Natural killer cell treated with Interleukin-12 subunit alpha and Interleukin-12 subunit beta and Interleukin-15 and Interleukin-18, amount 100 ng/mL, for 72 hours (primary cell): ENCODE measurements at places on chromosomes 11 and 22. TPM values are rescaled to one million over a fixed set of nuclear protein-coding genes. Genes with fewer than 3 reads are reported as not detected.

CECR2 gene
- not detected for total RNA-seq

OR51B2 gene
- total RNA-seq: not detected

GNG3 gene
- total RNA-seq: not detected

OR51E1 gene
- not detected for total RNA-seq

DNA sequence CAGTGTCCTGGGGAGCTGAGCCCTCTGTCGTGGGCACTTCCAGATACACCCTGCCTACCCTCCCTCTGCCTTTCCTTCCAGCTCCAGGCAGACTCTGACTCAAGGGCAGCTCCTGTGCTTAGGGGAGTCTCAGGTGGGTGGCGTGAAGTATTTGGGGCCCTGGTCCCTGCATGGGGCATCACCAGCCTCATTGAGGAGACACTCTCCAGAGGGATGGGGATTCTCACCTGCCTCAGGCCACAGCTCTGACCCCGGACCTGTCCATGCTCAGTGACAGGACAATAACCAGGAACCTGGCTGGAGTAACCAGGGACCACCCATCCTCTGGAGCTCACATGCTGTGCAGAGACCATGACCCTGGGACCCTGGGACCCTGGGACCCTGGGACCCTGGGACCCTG lies 41.2 kb downstream of the GGTLC2 start:
- no peak for DNase-seq
- H3K27ac ChIP-seq: no peak overlapping the region
- H3K4me1 ChIP-seq: peaks cover 5% of the 10 kb centered on the region
- peaks cover 1% of the 10 kb centered on the region for H3K27me3 ChIP-seq

DNA sequence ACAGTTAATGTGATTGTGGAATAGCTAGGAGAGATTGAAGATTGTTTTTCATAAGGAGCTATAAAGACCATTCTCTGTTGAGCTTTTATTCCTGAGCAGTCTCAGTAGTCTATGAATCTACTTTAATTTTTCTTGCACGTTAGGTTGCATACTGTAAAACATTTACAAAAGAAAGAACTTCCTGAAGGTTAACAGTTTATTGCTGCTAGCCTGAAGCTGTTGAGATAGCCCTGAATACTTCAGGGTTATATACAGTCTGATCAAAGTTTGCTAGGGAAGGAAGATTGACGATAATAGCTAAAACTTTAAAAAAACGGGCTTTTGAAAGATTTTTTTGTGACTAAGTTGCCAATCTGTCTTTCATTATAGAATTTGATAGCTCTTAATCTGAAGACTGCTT lies 64.8 kb downstream of the PPP6R3 start:
- H3K27me3 ChIP-seq: no peaks in the 10 kb centered on the region
- DNase-seq: no peak
- H3K4me1 ChIP-seq: peaks cover 70% of the 10 kb centered on the region
- no peak overlapping the region for H3K27ac ChIP-seq
- no peak overlapping the region for H3K4me3 ChIP-seq

- no peaks in the 10 kb centered on the region for H3K36me3 ChIP-seq
- H3K27ac ChIP-seq: no peak overlapping the region
- H3K4me1 ChIP-seq: no peaks in the 10 kb centered on the region
- H3K4me3 ChIP-seq: no peak overlapping the region
These were observed 15.1 kb downstream of the ADM start for GRCh38 chr11:10319702-10320558.

DNA sequence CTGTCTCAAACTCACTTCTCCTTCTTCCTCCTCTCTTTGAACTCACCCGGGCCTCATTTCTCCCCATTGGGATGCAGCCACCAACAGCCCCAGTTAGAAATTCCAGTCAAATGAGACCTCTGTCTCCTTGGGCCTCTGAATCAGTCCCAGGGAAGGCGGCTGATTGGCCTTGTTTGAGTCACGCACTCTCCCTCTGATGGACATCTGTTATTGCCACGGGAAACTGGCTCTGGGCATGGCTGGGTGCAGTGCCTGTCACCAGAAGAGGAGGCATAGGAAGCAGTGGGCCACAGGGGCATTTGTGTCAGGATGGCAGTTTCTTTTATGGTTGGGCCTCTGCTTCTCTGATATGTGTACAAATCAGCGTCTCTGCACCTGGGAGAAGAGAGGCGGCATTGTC lies 9.6 kb upstream of the WNT11 start:
- H3K27me3 ChIP-seq: peaks cover 16% of the 10 kb centered on the region
- DNase-seq: no peak
- no peaks in the 10 kb centered on the region for H3K4me1 ChIP-seq
- no peak overlapping the region for H3K27ac ChIP-seq
- H3K4me3 ChIP-seq: no peak overlapping the region

DNA sequence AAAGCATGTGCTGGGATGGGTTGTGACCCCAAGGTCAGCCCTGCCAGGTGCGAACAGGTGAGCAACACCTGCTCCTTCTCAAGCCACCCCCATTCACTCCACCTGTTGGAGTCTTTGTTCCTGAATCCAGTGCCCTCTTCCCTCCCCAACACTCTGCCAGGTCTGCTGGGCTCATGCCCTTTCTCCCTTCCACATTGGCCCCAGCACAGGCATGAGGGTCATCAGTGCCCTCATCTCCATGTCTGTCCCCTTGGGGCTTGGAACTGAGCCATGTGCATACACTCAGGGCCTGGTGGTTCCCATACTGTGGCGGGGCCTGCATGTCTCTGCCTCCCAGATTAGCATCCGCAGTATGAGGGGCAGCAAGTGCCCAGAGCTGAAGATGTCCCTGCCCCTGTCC lies 19.1 kb downstream of the RFPL2 start:
- no peak overlapping the region for H3K27ac ChIP-seq
- no peak for DNase-seq
- H3K4me3 ChIP-seq: no peak overlapping the region
- no peaks in the 10 kb centered on the region for H3K36me3 ChIP-seq
- peaks cover 7% of the 10 kb centered on the region for H3K27me3 ChIP-seq
- H3K4me1 ChIP-seq: no peaks in the 10 kb centered on the region

GRCh38 chr22:17724241-17724640 lies 50.0 kb downstream of the BID start:
- no peak overlapping the region for H3K4me3 ChIP-seq
- peaks cover 7% of the 10 kb centered on the region for H3K36me3 ChIP-seq
- no peak for DNase-seq
- no peak overlapping the region for H3K27ac ChIP-seq
- H3K27me3 ChIP-seq: no peaks in the 10 kb centered on the region

- H3K36me3 ChIP-seq: peaks cover 18% of the 10 kb centered on the region
- no peak overlapping the region for H3K27ac ChIP-seq
- H3K27me3 ChIP-seq: no peaks in the 10 kb centered on the region
- no peak overlapping the region for H3K4me3 ChIP-seq
- no peaks in the 10 kb centered on the region for H3K4me1 ChIP-seq
These were observed 71.8 kb downstream of the XRRA1 start for GRCh38 chr11:74877132-74877531.

- H3K27me3 ChIP-seq: peaks cover 18% of the 10 kb centered on the region
- H3K27ac ChIP-seq: peak overlapping the region; percentile 34
- DNase-seq: no peak
- H3K36me3 ChIP-seq: peaks cover 6% of the 10 kb centered on the region
- peaks cover 26% of the 10 kb centered on the region for H3K4me1 ChIP-seq
- peak overlapping the region; percentile 1 for H3K4me3 ChIP-seq
These were observed 4.1 kb upstream of the MGAT3 start for GRCh38 chr22:39452740-39453040.

DNA sequence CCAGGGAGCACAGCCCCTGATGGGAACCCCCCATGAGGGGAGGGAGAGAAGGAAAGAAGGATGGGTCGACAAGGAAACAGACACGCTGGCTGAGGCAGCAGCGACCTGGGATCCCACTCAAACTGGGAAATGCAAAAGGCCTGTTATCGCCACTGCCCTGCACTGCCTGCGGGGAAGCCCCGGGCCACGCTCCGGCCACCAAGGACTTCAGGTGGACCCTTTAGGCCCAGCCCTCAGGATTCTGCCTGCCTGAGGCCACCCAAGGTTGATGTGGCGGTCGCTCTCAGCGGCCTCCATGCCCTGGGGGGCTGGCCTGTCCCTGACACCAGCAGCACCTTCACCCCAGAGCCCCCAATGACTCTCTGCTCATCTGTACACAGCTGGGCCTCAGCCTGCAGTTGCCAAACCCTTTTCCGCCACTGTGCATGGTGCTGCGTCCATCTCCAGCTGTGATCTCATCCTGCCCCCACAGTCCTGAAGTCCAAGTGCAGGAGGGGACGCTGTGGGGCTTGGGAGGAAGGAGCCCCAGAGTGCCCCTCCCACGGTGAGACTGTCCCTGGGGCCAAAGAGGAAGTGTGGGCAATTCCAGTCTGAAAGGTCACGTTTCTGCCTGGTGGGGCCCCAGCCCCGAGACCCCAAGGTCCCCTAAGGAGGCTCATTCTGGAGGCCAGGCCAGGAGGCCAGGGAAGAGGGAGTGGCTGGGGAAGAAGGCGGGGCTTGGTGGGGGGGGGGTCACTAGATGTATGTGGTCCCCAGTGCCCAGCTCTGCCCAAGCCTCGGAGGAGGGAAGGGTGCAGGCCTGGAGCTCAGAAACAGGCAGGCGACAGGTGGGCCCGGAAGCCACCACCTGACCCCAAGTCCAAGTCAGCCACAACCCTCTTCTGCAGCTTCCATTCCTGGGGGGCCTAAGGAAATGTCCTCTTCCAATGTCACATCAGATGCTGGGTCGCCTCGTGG lies 31.6 kb downstream of the OSBPL5 start:
- H3K27me3 ChIP-seq: no peaks in the 10 kb centered on the region
- peak overlapping the region; percentile 31 for H3K27ac ChIP-seq
- H3K4me1 ChIP-seq: peaks cover 49% of the 10 kb centered on the region

- peaks cover 5% of the 10 kb centered on the region for H3K27me3 ChIP-seq
- no peak for DNase-seq
- H3K27ac ChIP-seq: no peak overlapping the region
- no peaks in the 10 kb centered on the region for H3K36me3 ChIP-seq
- H3K4me3 ChIP-seq: no peak overlapping the region
These were observed 52.2 kb upstream of the CEP126 start for GRCh38 chr11:101862391-101863233.

DNA sequence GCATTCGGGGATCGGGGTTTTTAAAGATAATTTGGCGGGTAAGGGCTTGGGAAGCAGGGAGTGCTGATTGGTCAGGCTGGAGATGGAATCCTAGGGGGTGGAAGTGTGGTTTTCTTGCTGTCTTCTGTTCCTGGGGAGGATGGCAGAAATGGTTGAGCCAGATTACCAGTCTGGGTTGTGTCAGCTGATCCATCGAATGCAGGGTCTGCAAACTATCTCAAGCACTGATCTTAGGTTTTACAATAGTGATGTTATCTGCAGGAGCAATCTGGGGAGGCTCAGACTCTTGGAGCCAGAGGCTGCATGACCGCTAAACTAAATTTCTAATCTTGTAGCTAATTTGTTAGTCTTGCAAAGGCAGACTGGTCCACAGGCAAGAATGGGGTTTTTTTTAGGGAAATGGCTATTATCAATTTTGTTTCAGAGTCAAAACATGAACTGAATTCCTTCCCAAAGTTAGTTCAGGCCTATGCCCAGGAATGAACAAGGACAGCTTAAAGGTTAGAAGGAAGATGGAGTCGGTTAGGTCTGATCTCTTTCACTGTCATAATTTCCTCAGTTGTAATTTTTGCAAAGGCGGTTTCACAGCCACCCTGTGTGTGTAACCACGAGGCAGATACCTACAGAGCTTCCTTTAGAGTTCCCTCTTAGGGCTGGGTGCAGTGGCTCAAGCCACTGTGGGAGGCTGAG lies 10.2 kb downstream of the SCGB1A1 start:
- no peak for DNase-seq
- H3K27ac ChIP-seq: peak overlapping the region; percentile 89
- peaks cover 56% of the 10 kb centered on the region for H3K4me1 ChIP-seq

DNA sequence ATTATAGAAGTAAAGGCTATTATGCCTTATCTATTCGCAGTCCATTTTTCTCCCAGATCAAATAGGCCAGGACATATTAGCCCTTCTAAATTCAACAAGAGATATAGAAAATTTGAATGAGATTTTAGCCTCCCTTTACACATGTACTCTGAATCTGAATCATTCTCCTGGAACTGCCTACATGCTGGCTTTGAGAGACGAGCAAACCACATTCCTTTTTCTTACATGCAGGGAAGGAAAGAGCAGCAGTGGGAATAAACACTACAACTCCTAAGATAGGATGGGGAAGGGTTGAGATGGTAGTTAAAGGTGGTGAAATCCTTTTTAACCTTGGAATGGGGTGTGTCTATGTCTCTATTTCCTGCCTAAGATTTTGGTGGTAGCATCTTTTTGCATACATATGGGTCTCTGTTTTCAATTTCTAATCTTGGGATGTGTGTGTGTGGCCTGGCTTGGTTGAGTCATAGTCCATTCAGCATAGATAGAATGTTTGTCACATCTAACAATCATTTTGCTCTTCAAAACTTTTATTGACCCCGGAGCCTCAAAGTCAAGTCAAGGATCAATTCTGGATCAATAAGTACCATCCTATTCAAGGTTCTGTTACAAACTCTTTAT lies 11.1 kb upstream of the OOSP2 start:
- no peak overlapping the region for H3K4me3 ChIP-seq
- no peak for DNase-seq
- H3K27ac ChIP-seq: no peak overlapping the region

- H3K27ac ChIP-seq: no peak overlapping the region
- H3K36me3 ChIP-seq: no peaks in the 10 kb centered on the region
- H3K4me3 ChIP-seq: no peak overlapping the region
These were observed 543.4 kb downstream of the BUD13 start for GRCh38 chr11:116229236-116229970.

GRCh38 chr11:19110295-19110694 lies 6.7 kb upstream of the ZDHHC13 start:
- H3K27ac ChIP-seq: no peak overlapping the region
- peaks cover 15% of the 10 kb centered on the region for H3K27me3 ChIP-seq
- H3K36me3 ChIP-seq: no peaks in the 10 kb centered on the region
- no peak for DNase-seq
- no peak overlapping the region for H3K4me3 ChIP-seq

GRCh38 chr11:121213362-121213893 lies 79.1 kb upstream of the SC5D start:
- peaks cover 31% of the 10 kb centered on the region for H3K27me3 ChIP-seq
- H3K27ac ChIP-seq: no peak overlapping the region
- no peak for DNase-seq
- no peak overlapping the region for H3K4me3 ChIP-seq
